ENCODE measurements at places on chromosomes 7 and 10. TPM values are rescaled to one million over a fixed set of nuclear protein-coding genes. Genes with fewer than 3 reads are reported as not detected.

GRCh38 chr7:103914147-103914899 is 75.1 kb downstream of the RELN start:
- no peak for DNase-seq
- H3K4me3 ChIP-seq = no peak overlapping the region
- H3K36me3 ChIP-seq = no peaks in the 10 kb centered on the region
- H3K27ac ChIP-seq = no peak overlapping the region

Gene PTF1A
- total RNA-seq = not detected

DNA sequence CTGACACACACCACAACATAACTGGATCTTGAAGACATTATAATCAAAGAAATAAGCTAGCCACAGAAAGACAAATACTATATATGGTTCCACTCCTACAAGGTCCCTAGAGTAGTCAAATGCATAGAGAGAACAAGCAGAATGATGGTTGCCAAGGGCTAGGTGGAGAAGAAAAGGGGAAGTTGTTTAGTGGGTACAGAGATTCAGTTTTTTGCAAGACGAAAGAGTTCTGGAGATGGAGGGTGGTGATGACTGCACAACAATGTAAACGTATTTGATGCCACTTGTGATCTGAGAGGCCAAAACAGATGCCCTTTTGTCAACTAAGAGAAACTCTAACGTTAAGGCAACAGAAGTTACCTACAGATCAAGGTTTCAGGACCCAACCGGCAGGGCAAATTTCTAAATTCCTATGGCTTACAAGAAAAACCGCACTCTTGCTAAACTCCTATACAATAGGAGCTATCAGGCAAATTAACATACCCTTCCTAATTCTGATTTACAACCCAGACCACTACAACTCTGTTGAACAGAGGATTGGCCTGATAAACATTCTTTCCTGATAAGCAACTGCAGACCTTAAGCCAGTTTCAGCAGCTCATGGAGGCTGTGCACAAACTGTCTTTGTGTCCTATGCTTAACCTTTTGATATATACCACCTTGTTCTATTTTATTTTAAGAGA is 69.0 kb downstream of the FAM107B start:
- H3K4me3 ChIP-seq = no peak overlapping the region
- no peak overlapping the region for H3K27ac ChIP-seq
- H3K27me3 ChIP-seq = no peaks in the 10 kb centered on the region

DNA sequence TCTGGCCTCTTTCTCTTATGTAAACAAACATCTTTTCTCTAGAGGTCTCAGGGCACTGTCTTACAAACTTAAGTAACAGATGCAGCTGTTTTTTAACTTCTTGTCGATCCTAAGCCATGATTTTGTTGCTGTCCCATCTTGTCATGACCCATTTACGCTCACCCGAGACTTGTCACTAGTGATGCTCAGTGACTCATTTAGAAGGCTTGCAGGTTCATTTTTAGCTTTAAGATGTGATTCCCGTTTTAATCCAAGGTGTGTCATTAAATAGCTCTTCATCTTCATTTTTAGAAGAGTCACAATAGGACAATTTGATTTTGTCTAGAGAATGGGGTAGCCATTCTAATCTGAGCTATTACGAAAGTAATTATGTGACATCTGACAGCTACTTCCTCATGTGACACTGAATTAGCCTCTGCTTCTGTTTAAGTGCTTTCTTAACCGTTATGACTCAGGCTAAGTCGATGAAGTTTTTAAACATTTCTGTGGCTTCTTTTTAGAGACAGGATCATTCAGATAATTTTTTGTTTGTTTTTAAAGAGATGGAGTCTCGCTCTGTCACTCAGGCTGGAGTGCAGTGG is 42.7 kb downstream of the SPDYE5 start:
- no peaks in the 10 kb centered on the region for H3K27me3 ChIP-seq
- H3K4me1 ChIP-seq = no peaks in the 10 kb centered on the region
- H3K4me3 ChIP-seq = no peak overlapping the region
- no peak overlapping the region for H3K27ac ChIP-seq

Gene LIPN
- not detected for total RNA-seq

- no peak overlapping the region for H3K27ac ChIP-seq
- H3K4me1 ChIP-seq = peaks cover 22% of the 10 kb centered on the region
- no peak overlapping the region for H3K4me3 ChIP-seq
- DNase-seq = peak; percentile 59
- H3K36me3 ChIP-seq = no peaks in the 10 kb centered on the region
Measured at GRCh38 chr10:11036424-11037011, 18.8 kb downstream of the CELF2 start.

Data from neural progenitor cell (in vitro differentiated cells).